ENCODE measurements at places on chromosomes 5 and 9. TPM values are rescaled to one million over a fixed set of nuclear protein-coding genes. Genes with fewer than 3 reads are reported as not detected.

C9orf153 gene
- polyA plus RNA-seq = 0.06 TPM

SPINK13 gene
- polyA plus RNA-seq = 0.49 TPM

- DNase-seq = no peak
These were observed 190.0 kb upstream of the GRAMD2B start for GRCh38 chr5:126233256-126233655.

DNA sequence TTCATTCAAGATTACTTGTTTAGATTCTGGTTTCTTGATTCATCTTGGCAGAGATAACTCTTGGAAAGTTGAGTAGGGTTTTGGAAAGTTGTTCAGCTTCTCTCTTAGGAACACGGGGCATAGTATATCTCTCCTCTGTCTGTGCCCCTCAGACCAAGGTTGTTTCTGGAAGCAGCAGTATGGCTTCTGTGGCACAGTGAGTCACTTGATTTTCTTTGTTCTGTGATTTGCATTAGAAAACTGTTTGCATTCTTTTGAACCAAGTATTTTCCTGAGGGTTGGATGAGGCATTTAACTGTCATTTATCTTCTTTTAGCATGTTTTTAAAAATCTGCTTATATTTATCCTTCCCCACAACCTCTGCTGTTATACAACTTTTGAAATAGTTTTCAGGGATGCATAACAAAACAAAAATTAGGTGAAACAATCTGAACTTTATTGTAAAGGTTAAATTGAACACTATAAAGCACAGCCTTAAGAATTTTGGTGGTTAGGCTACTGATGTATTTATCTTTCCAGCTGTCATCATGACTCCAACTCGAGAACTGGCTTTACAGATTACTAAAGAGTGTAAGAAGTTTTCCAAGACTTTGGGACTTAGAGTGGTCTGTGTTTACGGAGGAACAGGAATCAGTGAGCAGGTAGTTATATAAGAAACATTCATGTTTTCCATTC is 26.5 kb downstream of the DDX46 start:
- no peak for DNase-seq

Measured in renal cortex interstitium (tissue), 15 donors.